Activated CD4-positive, alpha-beta T cell treated with anti-CD3 and anti-CD28 coated beads, Interleukin-2, amount 50 U/mL, for 4 hours (primary cell): ENCODE measurements at places on chromosomes 4 and X.

- no peak for DNase-seq
These were observed 69.4 kb upstream of the AGA start for GRCh38 chr4:177511611-177512010.

- no peak for DNase-seq
These were observed 81.8 kb upstream of the MAGEA4 start for GRCh38 chrX:151830911-151831310.

DNA sequence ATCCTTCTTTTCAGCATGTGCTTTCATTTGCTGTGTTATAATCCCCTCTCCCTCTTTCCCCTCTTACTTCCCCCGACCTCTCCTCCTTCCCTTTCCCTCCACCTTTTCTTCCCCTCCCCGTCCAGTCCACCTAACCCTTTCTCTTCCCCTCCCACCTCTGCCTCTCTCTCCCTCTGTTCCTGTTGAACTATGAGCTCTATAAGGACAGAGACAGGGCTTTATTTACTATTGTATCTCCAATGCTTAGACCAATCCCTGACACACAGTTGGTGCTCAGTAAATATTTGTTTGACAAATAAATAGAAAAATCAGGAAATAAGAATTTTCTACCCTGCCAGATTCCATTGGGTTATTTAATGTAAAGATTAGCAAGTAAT, 60.8 kb downstream of the EGF start:
- no peak for DNase-seq

- no peak for DNase-seq
These were observed 36.3 kb upstream of the GATB start for GRCh38 chr4:151797131-151797530.

DNA sequence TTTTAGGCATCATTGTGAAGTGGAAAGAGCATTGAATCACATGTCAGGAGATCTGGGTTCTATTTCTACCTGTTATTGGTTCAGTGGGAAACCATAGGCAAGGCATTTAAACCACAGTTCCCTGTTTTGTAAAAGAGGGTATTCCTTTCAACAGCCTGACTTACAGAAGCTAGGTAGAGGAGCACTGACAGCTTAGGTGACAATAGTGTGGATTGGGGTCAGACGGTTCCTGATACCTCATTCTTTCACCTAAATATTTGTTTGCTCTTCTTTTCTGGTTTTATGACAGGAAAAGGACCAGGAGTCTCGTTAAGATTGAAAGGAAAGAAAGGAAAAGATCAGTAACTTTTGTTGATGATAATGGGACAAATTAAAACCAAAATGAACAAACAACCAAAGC, 15.9 kb upstream of the PDLIM5 start:
- DNase-seq, result no peak

DNA sequence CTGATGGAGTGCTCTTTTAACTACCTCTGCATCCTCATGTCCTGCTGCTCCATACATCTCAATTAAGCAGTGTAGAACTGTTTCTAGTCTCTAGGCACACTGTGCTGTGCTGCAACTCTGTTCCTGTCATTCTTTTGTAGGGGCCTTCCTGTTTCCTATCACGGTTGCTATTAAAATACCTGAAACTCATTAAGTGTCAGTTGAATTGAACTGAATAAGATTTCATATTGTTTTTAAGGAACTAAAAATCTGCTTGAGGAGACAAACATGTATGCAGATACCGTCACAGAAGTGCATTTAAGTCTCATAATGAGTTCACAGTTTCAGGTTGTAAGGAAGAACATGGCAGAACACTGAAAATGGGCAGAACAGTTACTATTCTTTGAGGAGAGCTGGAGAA, 170.1 kb downstream of the LARP7 start:
- no peak for DNase-seq

GRCh38 chr4:69133993-69134392, 37.7 kb downstream of the UGT2B7 start:
- no peak for DNase-seq

DNA sequence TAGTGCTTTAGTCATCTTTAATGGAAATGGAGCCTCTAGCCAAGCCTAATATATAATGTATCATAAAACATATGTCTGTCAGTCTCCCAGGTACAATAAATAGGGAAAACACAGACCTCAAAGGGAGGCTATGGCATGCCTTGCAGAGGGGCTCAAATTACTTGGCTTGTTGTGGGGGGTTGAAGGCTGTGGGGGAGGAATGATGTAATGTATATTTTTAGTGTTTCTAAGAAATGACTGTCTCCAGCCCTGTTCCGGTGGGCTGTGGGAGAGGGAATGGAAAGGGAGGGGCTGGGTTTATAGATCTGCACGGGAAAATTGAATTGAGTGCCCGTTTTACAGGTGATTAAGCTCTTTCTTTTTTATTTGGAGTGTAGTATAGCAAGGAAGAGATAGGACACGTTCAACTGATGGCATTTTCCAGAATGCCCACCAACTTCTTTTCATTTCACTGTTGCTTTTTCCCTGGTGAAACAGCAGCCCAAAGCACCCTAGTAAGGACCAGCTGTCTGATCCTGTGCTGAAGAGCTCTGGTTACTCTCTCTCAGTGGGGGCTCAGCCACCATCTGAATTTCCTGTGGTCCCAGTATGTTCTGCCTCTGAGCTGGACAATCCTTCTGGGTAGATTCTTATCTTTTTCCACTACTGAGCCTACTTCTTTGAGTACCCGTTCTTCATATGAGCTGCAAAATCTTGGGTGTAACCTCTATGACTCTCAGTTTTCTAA, 220.7 kb upstream of the CASK start:
- no peak for DNase-seq

DNA sequence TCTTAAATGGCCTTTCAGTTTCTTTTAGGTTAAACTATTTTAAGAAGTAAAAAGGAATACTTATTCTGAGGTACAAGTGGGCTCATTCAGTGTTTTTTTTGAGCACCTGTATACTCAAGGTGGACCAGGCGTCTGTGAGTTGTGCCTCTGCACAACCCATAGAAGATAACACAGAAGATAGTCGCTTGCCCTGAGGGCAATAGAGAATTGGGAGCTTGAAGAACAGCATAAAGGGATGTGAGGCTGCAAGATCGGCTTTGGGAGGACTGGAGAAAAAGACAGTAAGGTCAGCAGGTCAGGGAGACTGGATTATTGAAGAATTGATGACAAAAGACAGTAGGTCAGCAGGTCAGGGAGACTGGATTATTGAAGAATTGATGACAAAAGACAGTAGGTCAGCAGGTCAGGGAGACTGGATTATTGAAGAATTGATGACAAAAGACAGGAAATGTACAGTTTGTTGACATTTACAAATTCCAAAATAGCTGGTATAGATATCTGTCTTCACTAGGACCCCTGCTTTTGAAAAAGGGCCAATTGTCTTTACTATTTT, 3.1 kb downstream of the CPE start:
- DNase-seq, result no peak

DNA sequence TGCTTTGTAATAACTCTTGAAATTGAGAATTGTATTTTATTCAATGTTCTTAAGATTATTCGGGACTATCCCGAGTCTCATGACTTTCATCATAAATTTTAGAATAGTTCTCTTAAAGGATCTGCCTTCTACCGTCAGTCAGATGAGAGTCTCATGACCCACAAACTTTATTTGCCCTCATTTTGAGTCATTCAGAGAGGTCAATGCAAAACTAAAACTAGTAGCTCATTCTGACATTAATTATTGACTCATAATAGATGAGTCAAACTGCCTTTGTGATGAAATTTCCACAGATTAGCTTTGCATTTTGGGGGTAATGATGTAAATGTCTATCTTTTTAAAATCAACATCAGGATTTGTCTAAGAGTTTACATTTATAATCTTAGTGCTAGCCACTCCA, 1527.3 kb downstream of the TECRL start:
- DNase-seq, result no peak

DNA sequence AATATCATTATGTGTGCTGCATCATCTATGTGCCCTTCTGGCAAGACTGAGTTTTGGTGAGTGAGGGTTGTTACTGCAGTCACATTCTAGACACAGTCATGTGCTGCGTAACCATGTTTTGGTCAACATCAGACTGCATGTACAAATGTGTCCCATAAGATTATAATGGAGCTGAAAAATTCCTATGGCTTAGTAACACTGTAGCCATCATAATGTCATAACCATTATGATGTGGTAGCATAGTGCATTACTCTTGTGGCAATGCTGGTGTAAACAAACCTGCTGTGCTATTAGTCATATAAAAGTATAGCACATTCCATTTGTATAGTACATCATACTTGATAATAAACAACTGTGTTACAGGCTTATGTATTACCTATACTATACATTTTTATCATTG, 198.1 kb upstream of the NUDT6 start:
- DNase-seq, result no peak

DNA sequence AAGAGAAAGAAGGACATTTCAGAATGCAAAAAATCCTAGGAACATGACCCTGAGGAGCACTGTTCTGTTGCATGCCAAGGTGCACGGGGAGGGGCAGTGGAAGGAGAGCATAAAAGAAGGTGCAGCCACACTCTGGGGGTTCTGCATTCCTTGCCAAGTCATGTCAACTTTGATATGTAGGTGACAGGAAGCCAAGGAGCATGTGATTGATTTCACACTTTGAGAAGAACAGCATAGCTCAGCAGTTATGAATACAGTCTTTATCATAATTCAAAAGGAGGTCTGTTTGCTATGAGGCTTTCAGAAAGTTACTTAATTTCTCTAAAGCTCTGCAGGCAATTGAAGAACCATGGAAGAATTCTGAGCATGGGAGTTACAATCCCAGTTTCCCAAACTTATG, 50.6 kb downstream of the SCFD2 start:
- no peak for DNase-seq

GRCh38 chr4:74395633-74396032, 30.7 kb downstream of the EREG start:
- DNase-seq, result no peak

- no peak for DNase-seq
These were observed 45.6 kb upstream of the CCSER1 start for GRCh38 chr4:90081432-90082144.

GRCh38 chr4:136863756-136864155, 668.5 kb downstream of the PCDH18 start:
- no peak for DNase-seq

DNA sequence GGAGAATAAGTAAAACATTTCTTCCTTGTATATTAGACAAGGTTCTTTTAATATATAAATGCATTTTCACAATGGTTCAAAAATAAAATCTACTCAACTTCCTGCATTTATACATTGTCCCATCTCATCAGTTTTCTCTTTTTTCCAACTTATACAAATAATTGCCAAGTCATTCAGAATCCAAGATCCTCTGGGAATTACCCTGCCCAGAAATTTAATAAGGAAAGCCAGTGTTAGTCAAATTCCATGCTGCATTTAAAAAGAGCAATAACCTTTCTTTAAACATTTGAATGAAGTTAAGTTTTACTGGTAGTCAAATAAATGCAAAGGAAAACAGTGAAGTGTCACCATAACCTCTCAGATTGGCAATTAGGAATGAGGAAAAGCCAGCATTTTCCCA, 357.9 kb downstream of the PPP3CA start:
- DNase-seq, result no peak

GRCh38 chr4:165711436-165711835, 161.6 kb upstream of the TLL1 start:
- DNase-seq, result no peak
